ENCODE measurements at places on chromosomes 16 and 17. TPM values are rescaled to one million over a fixed set of nuclear protein-coding genes. Genes with fewer than 3 reads are reported as not detected.
A peak's percentile ranks its signal among the peaks of the same experiment; 100 is the strongest.

ZNF174 gene
- total RNA-seq, result 11.4 TPM

TMEM98 gene
- 0.22 TPM for total RNA-seq

MARVELD3 gene
- not detected for total RNA-seq

GRCh38 chr16:50967827-50968612, 183.1 kb downstream of the SALL1 start:
- no peak overlapping the region for H3K4me3 ChIP-seq
- H3K27ac ChIP-seq, result no peak overlapping the region
- DNase-seq, result no peak
- H3K4me1 ChIP-seq, result no peaks in the 10 kb centered on the region
- no peaks in the 10 kb centered on the region for H3K36me3 ChIP-seq
- H3K27me3 ChIP-seq, result no peaks in the 10 kb centered on the region

GRCh38 chr17:79393358-79394052, 217.3 kb downstream of the RBFOX3 start:
- H3K4me3 ChIP-seq, result no peak overlapping the region
- H3K4me1 ChIP-seq, result peaks cover 4% of the 10 kb centered on the region
- DNase-seq, result peak; percentile 51
- H3K27ac ChIP-seq, result no peak overlapping the region

- H3K27ac ChIP-seq, result no peak overlapping the region
- H3K27me3 ChIP-seq, result no peaks in the 10 kb centered on the region
- no peak for DNase-seq
- H3K4me1 ChIP-seq, result no peaks in the 10 kb centered on the region
- no peak overlapping the region for H3K4me3 ChIP-seq
- H3K36me3 ChIP-seq, result peaks cover 4% of the 10 kb centered on the region
Observed at GRCh38 chr17:30450125-30451027, 26.8 kb upstream of the GOSR1 start.

GRCh38 chr17:75525806-75526554, 483 bp downstream of the LLGL2 start:
- peak overlapping the region; percentile 63 for H3K4me3 ChIP-seq
- H3K4me1 ChIP-seq, result peaks cover 11% of the 10 kb centered on the region
- H3K36me3 ChIP-seq, result peaks cover 12% of the 10 kb centered on the region
- DNase-seq, result no peak
- no peaks in the 10 kb centered on the region for H3K27me3 ChIP-seq

DNA sequence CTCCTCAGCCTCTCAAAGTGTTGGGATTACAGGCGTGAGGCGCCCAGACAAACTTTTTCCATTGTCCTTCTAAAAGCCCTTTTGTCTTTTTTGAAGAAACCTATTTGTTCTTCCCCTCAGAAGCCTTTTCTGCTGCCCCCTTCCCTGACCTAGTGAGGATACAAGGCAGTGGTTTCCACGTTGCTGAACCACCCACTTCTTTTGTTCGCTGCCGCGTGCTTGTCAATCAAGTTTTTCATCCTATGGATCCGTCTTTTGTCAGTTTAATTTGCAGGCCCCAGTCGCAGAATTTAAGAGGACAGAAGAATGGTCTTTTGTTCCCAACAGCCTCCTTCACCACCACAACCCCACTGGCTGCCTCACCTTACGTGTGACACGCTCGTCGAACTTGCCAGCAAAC, 20.2 kb upstream of the GNG13 start:
- DNase-seq, result no peak
- H3K27me3 ChIP-seq, result peaks cover 4% of the 10 kb centered on the region
- H3K36me3 ChIP-seq, result no peaks in the 10 kb centered on the region
- H3K4me1 ChIP-seq, result peaks cover 7% of the 10 kb centered on the region
- no peak overlapping the region for H3K27ac ChIP-seq
- no peak overlapping the region for H3K4me3 ChIP-seq

DNA sequence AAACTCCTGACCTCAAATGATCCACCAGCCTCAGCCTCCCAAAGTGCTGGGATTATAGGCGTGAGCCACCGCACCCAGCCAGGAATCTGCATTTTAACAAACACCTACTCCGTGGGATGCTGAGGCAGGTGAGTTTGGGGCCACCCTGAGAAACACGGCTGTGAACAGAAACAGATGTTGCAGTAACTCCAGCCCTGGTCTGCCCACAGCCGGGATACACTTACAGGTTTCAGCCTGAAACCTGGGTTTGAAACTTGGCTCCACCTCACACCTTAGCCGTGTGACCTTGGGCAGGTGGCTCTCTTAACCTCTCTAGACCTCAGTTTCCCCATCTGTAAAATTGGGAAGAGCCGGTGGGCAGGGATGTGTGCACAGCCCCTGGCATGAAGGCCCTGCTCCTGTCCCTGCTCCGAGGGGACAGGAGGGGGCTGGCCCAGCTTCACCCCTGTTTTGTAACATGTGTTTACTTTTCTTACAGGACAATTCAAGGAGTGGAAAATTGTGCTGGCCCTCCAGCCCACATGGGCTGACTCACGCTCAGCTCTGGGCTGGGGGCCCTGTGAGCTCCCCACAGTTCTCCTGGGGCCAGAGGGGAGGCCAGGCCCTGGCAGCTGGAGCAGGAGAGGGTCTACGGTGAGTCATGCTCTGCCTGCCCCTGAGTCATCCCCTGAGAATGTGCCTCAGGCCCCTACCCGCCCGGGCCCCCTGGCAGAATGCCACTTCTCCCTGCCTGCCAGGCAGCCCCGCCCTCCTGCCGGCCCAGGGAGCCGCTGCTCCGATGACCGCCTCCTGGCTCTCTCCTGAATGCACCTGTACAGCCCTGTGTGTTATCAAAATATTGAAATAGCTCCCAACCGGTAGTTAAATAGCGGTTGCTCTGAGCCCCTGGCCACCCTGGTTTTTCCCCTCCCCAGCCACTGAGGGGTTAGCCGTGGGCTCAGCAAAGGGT, 7.7 kb upstream of the PPL start:
- no peaks in the 10 kb centered on the region for H3K27me3 ChIP-seq
- no peak for DNase-seq
- H3K27ac ChIP-seq, result no peak overlapping the region

DNA sequence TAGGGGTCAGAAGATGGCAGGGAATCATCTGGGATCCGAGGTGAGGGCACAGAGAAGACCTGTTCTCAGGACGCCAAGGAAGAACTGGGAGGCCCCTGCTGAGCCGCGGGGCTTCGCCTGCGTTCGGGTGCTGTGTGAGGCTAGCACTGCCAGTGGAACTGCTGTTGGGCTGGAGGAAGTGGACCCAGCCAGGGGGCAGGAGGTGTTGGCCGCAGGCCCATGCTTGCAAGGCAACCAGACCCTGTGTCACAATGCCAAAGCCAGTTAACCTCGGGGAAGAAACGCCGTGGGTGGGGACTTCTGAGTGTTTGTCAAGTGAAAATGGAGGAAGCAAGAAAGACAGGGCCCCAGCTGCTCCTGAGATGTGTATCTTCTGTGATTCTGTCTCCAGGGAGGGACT, 185.5 kb downstream of the LGALS9B start:
- no peak overlapping the region for H3K4me3 ChIP-seq
- no peak for DNase-seq
- H3K27me3 ChIP-seq, result no peaks in the 10 kb centered on the region
- no peaks in the 10 kb centered on the region for H3K36me3 ChIP-seq
- no peak overlapping the region for H3K27ac ChIP-seq

- H3K27me3 ChIP-seq, result no peaks in the 10 kb centered on the region
- no peaks in the 10 kb centered on the region for H3K36me3 ChIP-seq
- H3K4me3 ChIP-seq, result no peak overlapping the region
- no peaks in the 10 kb centered on the region for H3K4me1 ChIP-seq
- DNase-seq, result no peak
Observed at GRCh38 chr17:56821847-56822534, 11.7 kb downstream of the C17orf67 start.

DNA sequence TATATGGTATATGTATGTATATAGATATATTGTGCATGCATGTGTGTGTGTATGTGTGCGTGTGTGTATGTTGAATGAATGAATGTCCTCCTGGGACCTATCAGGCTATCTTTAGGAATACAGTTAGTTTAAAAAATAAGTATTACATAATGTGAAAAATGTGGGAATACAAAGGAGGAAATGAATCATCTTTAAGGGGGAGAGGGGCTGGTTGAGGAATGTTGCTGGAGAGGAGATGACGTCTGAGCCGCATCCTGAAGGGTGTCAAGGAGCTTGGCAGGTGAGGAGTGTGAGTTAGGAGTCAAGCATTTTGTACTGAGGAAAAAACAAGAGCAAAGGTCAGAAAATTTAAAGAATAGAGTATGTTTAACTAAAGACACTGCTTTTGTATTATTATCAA, 62.4 kb upstream of the NLK start:
- no peaks in the 10 kb centered on the region for H3K27me3 ChIP-seq
- H3K27ac ChIP-seq, result no peak overlapping the region
- H3K4me3 ChIP-seq, result no peak overlapping the region
- H3K36me3 ChIP-seq, result no peaks in the 10 kb centered on the region

DNA sequence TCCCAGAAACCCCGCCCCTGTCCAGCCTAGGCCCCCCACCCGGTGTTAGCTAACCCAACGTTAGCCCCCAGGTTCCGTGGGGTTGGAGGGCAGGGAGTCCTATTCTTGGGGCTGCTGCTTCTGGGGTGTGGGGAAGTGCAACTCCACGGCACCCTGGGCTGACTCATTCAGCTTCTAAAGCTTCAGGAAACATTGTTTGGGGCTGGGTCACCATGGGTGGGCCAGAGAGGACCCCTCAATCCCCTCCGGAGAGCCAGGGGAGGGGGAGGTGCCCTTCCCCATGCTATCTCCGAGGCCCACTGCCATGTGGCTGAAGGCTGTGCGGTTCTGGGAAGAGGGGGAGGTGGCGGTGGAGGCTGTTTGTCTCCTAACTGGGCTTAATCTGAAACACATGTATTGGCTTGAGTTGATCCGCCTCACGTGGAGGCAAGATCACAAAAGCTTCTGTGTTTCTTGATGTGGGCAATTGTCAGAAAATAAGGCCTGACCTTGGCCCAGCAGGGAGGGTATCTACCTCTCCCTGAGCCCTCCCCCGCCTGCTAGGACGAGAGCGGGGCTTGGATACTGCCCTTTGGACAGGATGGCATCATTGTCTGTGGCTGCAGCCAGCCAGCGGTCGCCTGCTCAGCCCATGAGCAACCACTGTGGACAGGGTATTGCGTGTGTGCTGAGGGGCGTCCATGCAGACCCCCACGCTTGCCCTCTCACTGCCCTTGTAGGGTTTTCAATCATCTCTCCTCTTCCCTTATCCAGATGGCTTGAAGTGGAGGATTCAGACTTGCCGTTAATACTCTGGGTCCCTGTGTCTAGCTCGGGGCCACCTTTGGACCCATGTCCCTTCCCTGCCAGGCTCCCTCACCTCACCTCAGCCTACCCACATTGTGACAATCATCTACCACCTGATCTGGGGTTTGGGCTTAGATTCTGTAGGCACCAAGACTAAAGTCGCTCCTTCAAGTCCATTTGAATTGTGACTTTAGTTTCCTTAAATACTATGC, 1.3 kb downstream of the SERPINF1 start:
- H3K27ac ChIP-seq, result peak overlapping the region; percentile 38
- H3K27me3 ChIP-seq, result no peaks in the 10 kb centered on the region
- no peak overlapping the region for H3K4me3 ChIP-seq
- no peaks in the 10 kb centered on the region for H3K36me3 ChIP-seq
- peaks cover 33% of the 10 kb centered on the region for H3K4me1 ChIP-seq

DNA sequence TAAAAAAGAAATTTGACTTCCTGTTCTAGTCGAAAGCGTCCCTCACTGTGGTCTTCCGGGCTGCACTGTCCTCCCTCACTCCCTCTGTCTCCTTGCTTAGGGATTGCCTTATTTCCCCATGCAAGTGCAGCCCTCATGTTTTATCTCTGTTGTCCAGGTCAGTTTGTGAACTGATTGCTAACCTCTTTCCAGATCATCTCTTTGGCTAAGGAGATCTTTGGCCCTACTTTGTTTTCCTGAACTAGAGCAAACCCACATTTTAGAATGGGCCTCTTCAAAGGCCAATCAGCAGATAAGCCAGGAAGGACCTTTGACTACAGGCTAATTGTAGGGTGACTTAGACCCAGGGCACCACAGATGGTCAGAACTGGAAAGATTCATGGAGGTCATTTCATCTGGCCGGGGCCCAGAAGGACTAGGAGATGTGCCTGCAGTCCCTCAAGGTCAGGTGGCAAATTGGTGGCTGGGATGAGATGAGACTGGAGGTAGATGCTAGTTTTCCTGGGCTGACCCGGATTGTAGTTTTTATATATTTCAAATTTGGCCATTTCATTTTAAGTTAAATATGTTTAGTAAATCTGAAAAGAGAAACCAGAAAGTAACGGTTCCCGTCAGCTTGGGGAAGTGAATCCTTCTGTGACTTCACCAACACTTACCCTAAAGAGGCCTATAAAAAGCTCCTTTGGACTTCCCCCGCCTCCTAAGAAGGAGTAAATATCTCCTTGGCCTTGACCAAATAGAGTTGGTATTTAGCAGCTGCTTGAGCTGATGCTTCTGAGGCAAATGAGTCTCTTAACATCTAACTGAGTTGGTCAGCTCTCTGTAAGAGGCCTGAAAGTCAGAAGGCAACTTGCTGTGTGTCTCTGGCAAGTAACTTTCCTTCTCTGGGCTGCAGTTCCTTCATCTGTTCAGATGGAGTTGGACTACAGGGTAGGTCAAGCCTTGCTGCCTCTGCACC, 6.2 kb upstream of the SLC25A19 start:
- H3K4me3 ChIP-seq, result no peak overlapping the region
- no peak for DNase-seq
- H3K27me3 ChIP-seq, result no peaks in the 10 kb centered on the region
- H3K36me3 ChIP-seq, result no peaks in the 10 kb centered on the region

DNA sequence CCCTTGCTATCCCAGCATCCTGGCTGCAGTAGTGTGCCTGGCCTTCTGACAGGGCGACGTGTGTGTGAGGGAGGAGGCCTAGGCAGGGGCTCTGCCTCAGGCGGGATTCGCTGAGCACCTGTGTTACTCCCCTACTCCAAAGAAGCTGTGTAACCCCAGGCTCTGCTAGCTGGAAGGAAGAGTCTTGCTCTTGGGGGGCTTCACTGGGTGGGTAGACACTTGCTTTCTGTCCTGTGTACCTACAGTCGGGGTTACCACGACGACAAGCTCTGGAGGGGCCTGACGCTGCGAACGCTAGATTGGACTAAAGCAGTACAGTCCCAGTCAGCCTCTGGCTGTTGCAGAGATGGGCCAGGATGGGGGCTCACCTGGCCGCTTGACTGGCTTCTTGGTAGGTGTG, 9.5 kb downstream of the EXOC7 start:
- no peaks in the 10 kb centered on the region for H3K27me3 ChIP-seq
- no peak for DNase-seq
- H3K4me1 ChIP-seq, result no peaks in the 10 kb centered on the region
- no peak overlapping the region for H3K4me3 ChIP-seq

GRCh38 chr17:38598536-38598935, 7.2 kb downstream of the SRCIN1 start:
- H3K27ac ChIP-seq, result no peak overlapping the region
- H3K4me3 ChIP-seq, result no peak overlapping the region
- no peaks in the 10 kb centered on the region for H3K36me3 ChIP-seq
- H3K27me3 ChIP-seq, result peaks cover 25% of the 10 kb centered on the region
- H3K4me1 ChIP-seq, result no peaks in the 10 kb centered on the region

- no peaks in the 10 kb centered on the region for H3K4me1 ChIP-seq
- no peaks in the 10 kb centered on the region for H3K27me3 ChIP-seq
- H3K27ac ChIP-seq, result no peak overlapping the region
- no peak for DNase-seq
Observed at GRCh38 chr16:63530208-63530607, 1494.0 kb upstream of the CDH8 start.

Measured in CD8-positive, alpha-beta memory T cell (primary cell).